ENCODE measurements at places on chromosomes 7 and 10. TPM values are rescaled to one million over a fixed set of nuclear protein-coding genes. Genes with fewer than 3 reads are reported as not detected.
A peak's percentile ranks its signal among the peaks of the same experiment; 100 is the strongest.

DNA sequence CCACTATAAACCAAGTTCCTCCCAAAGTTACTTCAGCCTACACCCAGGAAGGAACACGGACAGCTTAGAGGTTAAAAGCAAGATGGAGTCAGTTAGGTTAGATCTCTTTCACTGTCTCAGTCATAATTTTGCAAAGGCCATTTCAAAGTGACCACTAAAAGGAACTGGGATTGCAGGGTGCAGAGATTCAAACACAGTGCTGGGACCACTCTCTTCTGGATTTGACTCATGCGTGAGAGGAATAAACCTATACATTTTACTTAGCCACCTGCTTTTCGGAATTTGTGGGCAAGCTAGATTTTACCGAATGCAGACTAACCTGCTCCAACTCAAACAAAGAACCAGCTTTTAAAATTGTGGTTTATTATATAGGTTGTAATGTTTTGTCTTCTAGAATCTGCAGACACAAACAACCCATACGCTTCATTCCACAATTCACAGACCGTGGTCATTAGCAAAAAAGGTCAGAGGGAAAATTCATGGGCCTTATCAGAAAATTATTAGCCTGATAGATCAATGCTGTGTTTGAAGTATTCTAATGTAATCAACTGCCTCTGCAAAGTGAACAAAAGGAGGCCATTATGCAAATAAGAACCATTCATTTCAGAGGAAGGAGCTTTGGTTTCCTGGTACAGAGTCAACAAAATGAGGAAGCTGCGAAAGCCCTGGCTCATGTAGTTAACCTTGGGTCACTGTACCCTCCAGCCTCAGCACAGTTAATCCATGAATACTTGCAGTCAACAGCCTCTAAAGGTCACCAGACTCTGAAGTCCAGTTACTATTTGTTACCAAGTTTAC, 342.7 kb upstream of the KLF6 start:
- H3K36me3 ChIP-seq: no peaks in the 10 kb centered on the region
- H3K4me1 ChIP-seq: peaks cover 53% of the 10 kb centered on the region
- H3K4me3 ChIP-seq: no peak overlapping the region
- DNase-seq: no peak

- no peaks in the 10 kb centered on the region for H3K27me3 ChIP-seq
- no peak for DNase-seq
- no peak overlapping the region for H3K4me3 ChIP-seq
- H3K36me3 ChIP-seq: peaks cover 4% of the 10 kb centered on the region
Measured at GRCh38 chr10:102627736-102628293, 16.5 kb upstream of the TRIM8 start.

DNA sequence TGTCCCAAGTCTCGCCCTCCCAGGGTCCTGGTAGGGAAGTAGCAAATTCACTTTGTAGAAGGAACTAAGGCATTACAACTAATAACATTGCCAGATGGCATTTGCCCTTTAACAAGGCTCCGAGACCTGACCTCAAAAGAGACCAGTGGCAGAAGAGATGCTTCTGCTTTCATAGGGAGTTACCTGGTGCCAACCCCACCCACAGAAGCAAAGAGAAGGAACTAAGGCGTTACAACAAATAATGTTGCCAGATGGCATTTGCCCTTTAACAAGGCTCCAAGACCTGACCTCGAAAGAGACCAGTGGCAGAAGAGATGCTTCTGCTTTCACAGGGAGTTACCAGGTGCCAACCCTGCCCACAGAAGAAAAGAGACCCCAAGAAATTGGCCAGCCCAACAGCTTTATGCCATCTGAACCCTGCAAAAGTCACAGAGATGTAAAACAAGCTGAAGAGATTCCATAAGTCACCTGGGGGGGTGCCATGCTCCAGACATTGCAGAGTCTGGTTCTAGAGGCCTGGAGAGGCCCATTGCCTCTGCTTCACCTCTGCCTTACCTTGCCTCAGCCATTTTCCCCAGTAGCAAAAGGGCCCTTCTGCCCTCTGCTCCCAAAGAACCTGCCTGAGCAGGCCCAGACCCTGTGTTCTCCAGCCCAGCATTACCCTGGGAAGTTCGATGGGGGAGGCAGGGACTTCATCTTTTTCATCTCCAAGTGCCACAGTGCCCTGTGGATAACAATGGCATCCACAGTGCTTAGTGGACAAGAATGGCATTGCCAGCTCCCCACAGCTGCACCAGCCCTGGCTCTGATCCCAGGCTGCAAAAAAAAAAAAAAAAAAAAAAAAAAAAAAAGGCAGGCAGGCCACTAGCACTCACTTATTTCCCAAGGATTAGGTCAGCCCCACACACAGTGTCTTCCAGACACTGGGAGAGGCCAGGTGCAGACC, 179.5 kb upstream of the PLXNA4 start:
- no peaks in the 10 kb centered on the region for H3K36me3 ChIP-seq
- peaks cover 9% of the 10 kb centered on the region for H3K4me1 ChIP-seq
- H3K4me3 ChIP-seq: no peak overlapping the region
- no peak for DNase-seq
- H3K27me3 ChIP-seq: no peaks in the 10 kb centered on the region
- no peak overlapping the region for H3K27ac ChIP-seq

The NPFFR1 gene
- total RNA-seq: not detected

DNA sequence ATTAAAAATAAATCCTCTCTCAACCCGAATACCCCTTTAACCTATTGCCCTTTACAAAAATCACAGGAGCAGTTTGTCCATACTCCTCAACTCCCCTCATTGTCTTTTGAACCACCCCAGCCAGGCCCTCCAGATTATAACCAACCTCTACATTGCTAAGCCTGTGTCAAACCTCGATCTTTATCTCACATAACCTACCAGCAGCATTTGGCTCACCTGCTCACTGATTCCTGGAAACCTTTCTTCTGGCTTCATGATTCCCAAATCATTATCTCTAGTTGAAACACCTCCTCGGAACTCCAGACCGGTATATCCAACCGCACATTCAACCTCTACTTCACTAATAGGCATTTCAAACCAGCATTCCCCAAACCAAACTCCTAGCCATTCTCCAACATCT, 11.8 kb downstream of the SEC61G start:
- H3K4me1 ChIP-seq: no peaks in the 10 kb centered on the region
- no peak for DNase-seq
- H3K27me3 ChIP-seq: no peaks in the 10 kb centered on the region
- H3K27ac ChIP-seq: no peak overlapping the region
- H3K36me3 ChIP-seq: peaks cover 30% of the 10 kb centered on the region

DNA sequence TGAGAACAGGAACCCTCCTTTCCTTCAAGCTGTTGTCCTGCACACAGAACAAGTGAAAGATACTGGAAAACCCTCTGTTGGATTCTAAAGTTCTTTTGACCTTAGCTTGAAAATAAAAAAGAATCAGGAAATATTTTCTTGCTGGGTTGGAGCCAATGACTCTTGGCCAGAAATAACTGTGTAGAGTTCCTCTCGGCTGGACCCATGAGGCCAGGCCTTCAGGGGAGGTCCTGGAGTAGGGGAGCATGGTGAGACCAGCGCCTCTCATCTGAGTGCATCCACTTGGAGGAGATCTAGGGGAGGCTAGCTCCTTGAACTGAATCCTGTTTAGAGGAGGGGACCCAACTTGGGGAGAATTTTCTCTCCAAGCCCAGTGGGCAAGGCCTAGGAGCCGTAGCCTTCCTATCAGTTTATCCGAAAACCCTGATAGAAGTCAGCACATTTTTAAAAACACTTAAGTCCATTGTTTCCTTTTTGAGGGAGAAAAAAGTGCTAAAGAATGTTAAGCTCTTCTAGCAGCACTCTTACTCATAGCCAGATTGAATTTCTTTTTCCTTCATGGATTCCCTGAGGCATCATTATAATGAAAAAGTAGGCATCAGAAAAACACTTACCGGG, 635.7 kb upstream of the ANKRD30A start:
- H3K27me3 ChIP-seq: no peaks in the 10 kb centered on the region
- H3K36me3 ChIP-seq: no peaks in the 10 kb centered on the region
- no peaks in the 10 kb centered on the region for H3K4me1 ChIP-seq
- no peak for DNase-seq
- H3K4me3 ChIP-seq: no peak overlapping the region
- no peak overlapping the region for H3K27ac ChIP-seq

The SYCE1 gene
- total RNA-seq: 0.14 TPM

The ELMO1 gene
- total RNA-seq: 131 TPM

- no peaks in the 10 kb centered on the region for H3K36me3 ChIP-seq
- no peak overlapping the region for H3K27ac ChIP-seq
- H3K27me3 ChIP-seq: peaks cover 93% of the 10 kb centered on the region
- no peak for DNase-seq
- peaks cover 83% of the 10 kb centered on the region for H3K4me1 ChIP-seq
Measured at GRCh38 chr10:123143162-123143824, 4.6 kb upstream of the HMX2 start.

GRCh38 chr7:158097106-158097452, 490.5 kb downstream of the PTPRN2 start:
- H3K4me3 ChIP-seq: no peak overlapping the region
- DNase-seq: no peak
- H3K27ac ChIP-seq: no peak overlapping the region
- no peaks in the 10 kb centered on the region for H3K27me3 ChIP-seq
- no peaks in the 10 kb centered on the region for H3K36me3 ChIP-seq
- no peaks in the 10 kb centered on the region for H3K4me1 ChIP-seq

The KCNH2 gene
- 2.3 TPM for total RNA-seq

DNA sequence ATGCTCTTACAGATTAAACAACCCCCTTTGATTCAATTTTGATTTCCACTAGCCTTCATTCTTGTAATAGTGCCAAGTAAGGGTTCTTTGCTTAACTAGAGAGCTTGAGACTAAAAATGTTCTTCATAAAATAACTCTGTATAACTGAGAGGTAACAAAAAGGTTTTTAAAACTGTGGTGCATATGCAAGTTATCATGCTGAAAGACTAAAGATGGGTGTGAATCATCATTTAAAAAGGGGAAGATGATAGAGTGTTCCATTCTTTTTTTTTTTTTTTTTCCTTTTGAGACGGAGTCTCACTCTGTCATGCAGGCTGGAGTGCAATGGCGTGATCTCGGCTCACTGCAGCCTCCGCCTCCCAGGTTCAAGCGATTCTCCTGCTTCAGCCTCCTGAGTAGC, 11.1 kb downstream of the MDFIC start:
- H3K36me3 ChIP-seq: no peaks in the 10 kb centered on the region
- peaks cover 92% of the 10 kb centered on the region for H3K4me1 ChIP-seq
- no peaks in the 10 kb centered on the region for H3K27me3 ChIP-seq
- peak overlapping the region; percentile 59 for H3K27ac ChIP-seq

The DRGX gene
- total RNA-seq: not detected

The GRM3 gene
- total RNA-seq: not detected

- no peaks in the 10 kb centered on the region for H3K27me3 ChIP-seq
- no peak overlapping the region for H3K4me3 ChIP-seq
- H3K4me1 ChIP-seq: no peaks in the 10 kb centered on the region
- no peaks in the 10 kb centered on the region for H3K36me3 ChIP-seq
- no peak overlapping the region for H3K27ac ChIP-seq
Measured at GRCh38 chr10:75331081-75331480, 70.5 kb downstream of the ZNF503 start.

- no peaks in the 10 kb centered on the region for H3K27me3 ChIP-seq
- DNase-seq: no peak
- H3K36me3 ChIP-seq: no peaks in the 10 kb centered on the region
- H3K27ac ChIP-seq: no peak overlapping the region
- no peak overlapping the region for H3K4me3 ChIP-seq
- H3K4me1 ChIP-seq: no peaks in the 10 kb centered on the region
Measured at GRCh38 chr7:47584536-47584895, 2.6 kb upstream of the TNS3 start.

- no peak for DNase-seq
- H3K4me1 ChIP-seq: no peaks in the 10 kb centered on the region
- no peak overlapping the region for H3K4me3 ChIP-seq
Measured at GRCh38 chr7:141928146-141928844, 12.1 kb downstream of the OR9A4 start.

DNA sequence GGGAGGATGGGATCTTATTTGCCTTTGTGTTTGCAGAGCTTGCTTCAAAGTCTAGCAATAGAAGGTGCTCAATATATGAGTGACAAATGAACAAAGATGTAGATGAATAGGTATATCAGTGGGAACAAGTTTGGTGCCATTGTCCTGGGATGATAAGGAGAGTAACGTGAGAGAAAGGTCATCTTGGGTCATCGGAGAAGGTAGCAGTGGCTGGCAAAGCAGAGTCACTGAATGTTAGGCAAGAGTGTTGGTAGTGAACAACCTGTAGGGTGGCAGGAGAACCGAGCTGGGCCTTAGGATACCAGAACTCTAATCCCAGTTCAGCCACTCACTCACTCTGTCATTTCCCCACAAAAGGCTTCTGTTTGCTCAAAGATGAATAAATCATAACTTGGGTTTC, 87.2 kb downstream of the CCDC71L start:
- no peaks in the 10 kb centered on the region for H3K36me3 ChIP-seq
- no peak overlapping the region for H3K4me3 ChIP-seq
- no peaks in the 10 kb centered on the region for H3K27me3 ChIP-seq

DNA sequence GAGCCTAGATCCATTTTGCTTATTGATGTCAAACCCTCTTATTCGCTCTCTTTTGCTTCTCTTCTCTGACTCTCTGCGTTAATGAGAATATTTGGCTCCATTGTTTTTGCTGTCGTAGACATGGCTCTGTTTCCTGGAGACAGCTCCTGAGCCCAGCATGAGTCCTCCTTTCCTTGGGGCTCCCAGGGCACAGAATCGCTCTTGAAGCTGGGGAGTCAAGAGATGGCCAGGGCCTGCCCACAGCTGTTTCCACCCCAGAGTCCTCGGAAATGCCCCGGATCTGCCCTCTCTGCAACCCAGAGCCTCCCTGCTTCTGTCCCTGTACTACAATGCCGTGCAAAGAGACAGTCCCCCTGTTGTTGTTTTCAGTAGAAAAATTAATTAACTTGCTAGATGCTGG, 566.7 kb upstream of the FOXK1 start:
- H3K4me3 ChIP-seq: no peak overlapping the region
- no peaks in the 10 kb centered on the region for H3K27me3 ChIP-seq
- H3K27ac ChIP-seq: no peak overlapping the region
- H3K36me3 ChIP-seq: no peaks in the 10 kb centered on the region

The PIK3AP1 gene
- 2.6 TPM for total RNA-seq

All from CD4-positive, alpha-beta memory T cell (primary cell).